ENCODE measurements at places on chromosomes 3 and 15. TPM values are rescaled to one million over a fixed set of nuclear protein-coding genes. Genes with fewer than 3 reads are reported as not detected.

CSPG5 gene
- total RNA-seq = 3.2 TPM

CEMIP gene
- 0.46 TPM for total RNA-seq

AMIGO3 gene
- total RNA-seq = 0.72 TPM

SIDT1 gene
- not detected for total RNA-seq

DNA sequence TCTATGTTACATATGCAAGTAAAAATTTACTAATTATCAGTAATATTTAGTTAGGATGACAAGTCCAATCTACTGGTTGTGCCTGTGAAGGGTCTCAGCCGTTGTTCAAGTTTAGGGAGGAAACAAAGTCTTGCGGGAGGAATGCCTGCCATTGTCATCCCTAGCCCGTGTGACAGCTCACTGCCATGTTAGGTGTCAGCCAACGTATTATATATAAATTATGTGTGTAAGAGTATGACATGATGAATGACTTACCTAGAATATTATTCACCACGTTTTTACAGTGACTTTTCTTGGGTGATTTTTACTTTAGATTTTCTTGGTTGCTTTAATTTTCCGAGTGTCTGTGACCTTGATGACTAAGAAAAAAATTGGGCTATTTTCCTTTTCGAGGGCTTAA is 614.4 kb upstream of the MDFIC2 start:
- H3K36me3 ChIP-seq = no peaks in the 10 kb centered on the region
- no peak overlapping the region for H3K4me3 ChIP-seq
- no peak for DNase-seq
- no peak overlapping the region for H3K27ac ChIP-seq

GRCh38 chr3:127099982-127100381 is 92.9 kb upstream of the PRR23E start:
- H3K4me3 ChIP-seq = no peak overlapping the region
- H3K27me3 ChIP-seq = peaks cover 4% of the 10 kb centered on the region
- H3K4me1 ChIP-seq = no peaks in the 10 kb centered on the region
- H3K36me3 ChIP-seq = no peaks in the 10 kb centered on the region
- no peak for DNase-seq

DNA sequence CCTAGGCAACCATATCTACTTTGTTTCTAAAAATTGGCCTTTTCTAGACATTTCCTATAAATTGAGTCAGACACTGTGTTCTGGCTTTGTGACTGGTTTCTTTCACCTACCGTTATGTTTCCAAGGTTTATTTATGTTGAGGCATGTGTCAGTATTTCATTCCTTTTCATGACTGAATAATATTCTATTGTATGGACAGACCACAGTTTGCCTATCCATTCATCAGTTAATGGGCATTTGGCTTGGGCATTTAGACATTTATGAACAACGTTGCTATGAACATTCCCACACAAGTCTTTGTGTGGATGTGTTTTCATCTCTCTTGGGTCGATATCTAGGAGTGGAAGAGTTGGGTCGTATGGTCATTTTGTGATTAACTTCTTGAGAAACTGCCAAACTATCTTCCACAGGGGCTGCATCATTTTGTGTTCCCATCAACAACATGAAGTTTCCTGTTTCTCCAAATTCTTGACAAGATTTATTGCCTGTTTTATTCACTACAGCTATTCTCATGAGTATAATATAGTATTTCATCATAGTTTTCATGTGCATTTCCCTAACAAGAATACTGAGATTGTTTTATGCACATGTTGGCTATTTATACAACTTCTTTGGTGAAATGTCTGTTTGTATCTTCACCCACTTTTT is 3.5 kb upstream of the EFCC1 start:
- H3K27ac ChIP-seq = no peak overlapping the region
- H3K4me1 ChIP-seq = no peaks in the 10 kb centered on the region

DNA sequence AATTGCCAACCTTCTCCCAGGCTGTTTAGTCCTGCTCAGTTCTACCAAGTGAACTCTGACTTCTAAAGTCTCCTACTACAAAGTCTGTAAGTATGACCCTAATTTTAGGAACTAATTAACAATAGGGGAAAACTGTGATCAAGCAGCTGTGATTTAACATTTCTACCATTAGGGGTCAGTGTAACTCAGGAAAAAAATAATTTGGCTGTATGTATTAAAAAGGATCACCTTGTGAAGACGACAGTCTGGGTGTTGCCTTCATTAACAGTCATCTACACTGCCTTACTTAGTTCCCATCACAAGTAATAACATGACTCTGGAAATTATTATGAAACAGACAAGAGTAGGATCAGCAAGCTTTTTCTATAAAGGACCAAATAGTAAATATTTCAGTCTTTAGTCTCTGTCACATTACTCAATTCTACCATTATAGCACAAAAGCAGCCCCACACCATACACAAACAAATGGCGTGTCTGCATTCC is 4.2 kb upstream of the NPHP3 start:
- H3K36me3 ChIP-seq = no peaks in the 10 kb centered on the region
- H3K27me3 ChIP-seq = no peaks in the 10 kb centered on the region
- H3K4me1 ChIP-seq = peaks cover 12% of the 10 kb centered on the region
- no peak for DNase-seq

DNA sequence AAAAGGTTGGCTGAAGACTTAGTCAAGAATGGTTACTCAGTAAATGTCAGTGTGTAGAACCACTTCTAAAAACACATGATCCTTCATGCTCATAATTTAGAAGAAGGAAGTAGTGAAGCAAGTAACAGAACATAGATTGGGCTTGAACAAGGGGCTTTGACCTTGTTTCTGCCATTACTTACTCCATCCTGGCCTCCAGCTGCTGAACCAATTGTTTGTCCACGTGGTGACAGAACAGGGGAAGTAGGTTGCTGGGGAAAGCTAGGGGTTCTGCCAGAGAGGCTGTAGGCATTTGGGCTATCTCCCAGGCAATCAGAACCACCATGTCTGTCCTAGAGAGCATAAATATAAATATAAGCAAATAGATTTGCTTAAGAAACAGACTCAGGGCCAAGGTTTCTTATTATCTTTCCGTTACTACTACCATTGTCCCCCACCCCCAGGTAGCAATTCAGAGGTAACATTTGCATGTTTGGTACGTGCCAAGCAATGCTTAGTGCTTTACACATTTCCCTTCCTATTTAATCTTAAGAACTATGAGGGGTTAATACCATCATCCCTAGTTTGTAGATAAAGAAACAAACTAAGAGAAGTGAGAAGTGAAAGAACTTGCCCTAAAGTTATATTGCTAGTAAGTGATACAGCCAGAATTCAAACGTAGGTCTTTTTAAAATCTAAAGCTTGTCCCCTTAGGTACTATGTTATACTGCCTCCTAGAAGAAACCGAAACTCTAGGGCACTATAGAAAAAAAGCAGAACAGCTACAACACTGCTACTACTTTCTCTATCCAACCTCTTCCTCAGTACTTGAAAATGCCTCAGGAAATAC is 3.0 kb upstream of the SPG11 start:
- H3K4me1 ChIP-seq = peaks cover 15% of the 10 kb centered on the region
- H3K27ac ChIP-seq = no peak overlapping the region
- H3K4me3 ChIP-seq = 0 out of 2 replicates have a peak overlapping the region, but pooled peaks have one; percentile 8
- H3K36me3 ChIP-seq = no peaks in the 10 kb centered on the region

- DNase-seq = no peak
- no peaks in the 10 kb centered on the region for H3K27me3 ChIP-seq
Measured at GRCh38 chr15:63414474-63415120, 33.0 kb upstream of the CA12 start.

DNA sequence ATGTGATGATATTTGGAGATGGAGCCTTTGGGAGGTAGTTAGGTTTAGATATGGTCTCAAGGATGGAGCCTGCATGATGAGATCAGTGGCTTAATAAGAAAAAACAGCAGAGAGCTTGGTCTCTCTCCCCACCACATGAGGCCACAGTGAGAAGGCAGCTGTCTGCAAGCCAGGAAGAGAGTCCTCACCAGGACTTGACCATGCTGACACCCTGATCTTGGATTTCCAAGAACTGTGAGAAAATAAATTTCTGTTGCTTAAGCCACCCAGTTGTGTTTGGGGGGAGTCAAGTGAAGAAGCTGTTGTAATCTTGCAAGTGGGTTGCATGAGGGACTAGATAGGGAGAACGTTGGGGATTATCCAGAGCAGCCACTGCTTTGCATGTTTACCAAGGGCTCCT is 62.3 kb upstream of the TNFAIP8L3 start:
- H3K27me3 ChIP-seq = no peaks in the 10 kb centered on the region
- H3K4me1 ChIP-seq = no peaks in the 10 kb centered on the region
- no peak overlapping the region for H3K4me3 ChIP-seq
- DNase-seq = no peak
- no peak overlapping the region for H3K27ac ChIP-seq

DNA sequence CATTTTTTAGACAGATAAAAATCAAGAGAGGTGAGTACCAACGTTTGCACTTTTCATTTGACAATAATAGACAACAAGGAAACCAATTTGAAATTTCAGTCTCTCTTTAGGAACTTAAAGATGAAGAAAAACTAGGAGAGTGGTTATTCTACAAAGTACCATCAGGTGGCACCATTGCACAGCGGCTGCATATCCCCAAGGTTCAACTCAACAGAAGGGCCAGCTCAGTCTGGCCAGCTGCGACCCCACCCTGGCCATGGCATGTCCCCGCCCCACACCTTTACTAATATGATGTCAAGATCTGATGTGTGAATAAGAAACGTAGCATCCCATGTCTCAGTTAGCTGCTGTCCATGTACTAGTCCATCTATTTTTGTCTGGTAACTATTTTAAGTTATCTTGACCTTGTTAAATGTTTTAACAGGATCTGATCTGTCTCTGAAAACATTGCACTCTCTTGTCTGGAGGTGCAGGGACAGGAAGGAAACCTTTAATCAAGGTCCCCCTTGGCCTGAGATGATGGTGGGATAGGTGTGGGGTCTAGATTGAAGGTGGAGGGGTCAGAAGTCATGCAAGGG is 35.5 kb upstream of the CGNL1 start:
- no peak overlapping the region for H3K27ac ChIP-seq
- no peak overlapping the region for H3K4me3 ChIP-seq
- no peaks in the 10 kb centered on the region for H3K4me1 ChIP-seq
- H3K27me3 ChIP-seq = no peaks in the 10 kb centered on the region
- DNase-seq = peak; percentile 61

DNA sequence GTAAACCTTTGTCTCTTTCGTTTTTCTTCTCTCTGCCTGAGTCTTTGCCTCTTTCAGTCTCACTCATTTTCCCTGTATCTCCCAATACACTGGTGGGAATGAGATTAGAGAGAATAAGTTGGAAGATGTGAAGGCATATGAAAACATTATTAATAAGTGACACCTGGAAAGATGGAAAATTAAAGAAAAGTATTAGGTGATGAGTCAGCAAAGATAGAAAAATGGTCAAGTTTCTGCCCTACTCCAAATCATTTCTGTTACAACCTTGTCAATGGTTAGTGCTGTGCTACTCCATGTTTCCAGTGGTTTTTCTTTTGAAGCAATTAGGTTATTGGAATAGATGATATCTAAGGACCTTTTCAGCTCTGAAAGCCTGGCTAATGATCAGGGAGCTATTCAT is 252.8 kb downstream of the LSAMP start:
- no peak overlapping the region for H3K4me3 ChIP-seq
- no peaks in the 10 kb centered on the region for H3K27me3 ChIP-seq
- no peaks in the 10 kb centered on the region for H3K36me3 ChIP-seq

DNA sequence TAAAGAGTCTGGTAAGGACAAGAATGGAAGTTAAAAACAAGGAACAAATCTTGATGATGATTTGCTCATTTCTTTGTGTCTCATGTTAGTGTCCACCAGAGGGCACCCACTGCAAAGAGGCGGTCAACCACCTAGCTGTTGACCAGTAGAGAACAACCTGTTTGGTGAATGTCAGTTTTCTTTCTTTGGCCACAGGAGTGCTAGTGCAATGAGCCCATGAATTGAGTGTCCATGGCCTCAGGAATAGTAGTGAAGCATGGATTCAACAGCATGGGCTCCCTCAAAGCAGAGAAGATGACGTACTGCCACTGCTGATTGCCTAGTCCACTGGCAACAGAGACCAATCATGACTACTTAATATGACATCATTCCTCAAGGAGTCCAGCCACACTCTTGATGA is 10.7 kb upstream of the CNTN6 start:
- no peaks in the 10 kb centered on the region for H3K36me3 ChIP-seq
- no peak overlapping the region for H3K27ac ChIP-seq
- no peak overlapping the region for H3K4me3 ChIP-seq

DNA sequence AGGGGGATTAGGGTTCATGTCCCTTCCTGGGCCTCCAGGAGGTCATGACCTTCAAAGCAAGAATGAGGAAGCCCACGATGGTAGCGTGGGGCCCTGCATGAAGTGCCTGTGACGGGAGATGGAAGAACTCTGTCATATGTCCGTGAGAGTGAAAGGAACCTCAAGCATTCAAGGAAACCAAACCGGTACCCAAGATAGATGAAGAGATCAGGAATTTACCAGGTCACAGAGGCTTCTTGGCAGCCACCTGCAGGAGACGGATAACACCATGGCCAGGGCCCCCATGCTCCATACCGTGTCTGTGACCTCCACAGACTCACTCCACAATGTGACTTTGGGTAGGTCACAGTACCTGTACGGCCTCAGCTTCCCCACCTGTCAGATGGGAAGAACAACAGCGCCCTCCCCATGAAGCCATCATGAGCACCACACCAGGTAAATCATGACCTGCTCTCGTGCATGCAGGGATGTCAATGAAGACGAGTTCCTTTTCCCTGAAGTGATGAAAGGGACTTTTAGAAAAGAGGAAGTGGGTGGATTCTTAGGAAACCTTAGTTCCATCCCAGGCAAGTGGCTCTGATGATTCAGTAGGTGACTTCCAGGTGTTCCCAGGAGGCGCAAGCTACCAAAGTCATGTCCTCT is 23.3 kb upstream of the CYP11A1 start:
- no peak overlapping the region for H3K27ac ChIP-seq
- peaks cover 22% of the 10 kb centered on the region for H3K4me1 ChIP-seq
- no peak for DNase-seq
- no peaks in the 10 kb centered on the region for H3K36me3 ChIP-seq
- no peaks in the 10 kb centered on the region for H3K27me3 ChIP-seq

- H3K27me3 ChIP-seq = no peaks in the 10 kb centered on the region
- H3K27ac ChIP-seq = no peak overlapping the region
- no peaks in the 10 kb centered on the region for H3K36me3 ChIP-seq
- no peak overlapping the region for H3K4me3 ChIP-seq
Measured at GRCh38 chr3:16813336-16813735, 71.4 kb upstream of the PLCL2 start.

DNA sequence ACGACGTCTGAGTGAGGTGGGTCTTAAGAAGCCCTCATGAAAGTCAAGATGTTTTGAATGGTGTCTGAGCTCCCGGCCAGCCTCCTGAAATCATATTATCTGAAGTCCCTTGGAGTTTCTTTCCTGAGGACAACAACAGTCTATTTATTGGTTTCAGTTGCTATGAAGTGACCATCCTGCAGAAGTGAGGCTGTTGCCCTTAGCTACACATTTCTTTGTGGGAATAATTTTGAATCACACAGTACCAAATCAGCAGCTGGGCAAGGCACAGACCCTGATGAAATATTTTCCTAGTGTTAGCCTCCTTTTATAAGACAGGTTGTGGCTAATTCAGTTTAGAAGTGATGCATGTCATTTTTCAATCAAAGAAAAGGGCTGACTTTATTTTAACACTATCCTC is 220.7 kb upstream of the AZI2 start:
- H3K27me3 ChIP-seq = no peaks in the 10 kb centered on the region
- no peak overlapping the region for H3K27ac ChIP-seq
- DNase-seq = no peak
- H3K36me3 ChIP-seq = no peaks in the 10 kb centered on the region
- H3K4me3 ChIP-seq = no peak overlapping the region
